ENCODE measurements at places on chromosomes 2 and 18. TPM values are rescaled to one million over a fixed set of nuclear protein-coding genes. Genes with fewer than 3 reads are reported as not detected.

Gene ASPRV1
- polyA plus RNA-seq: 2.1 TPM

Gene USP40
- 29.9 TPM for polyA plus RNA-seq

Gene ATP6V1C2
- polyA plus RNA-seq: 1.1 TPM

- DNase-seq: no peak
Measured at GRCh38 chr2:160932960-160933359, 227.3 kb upstream of the TANK start.

- DNase-seq: no peak
Measured at GRCh38 chr2:29987146-29987545, 65.8 kb upstream of the ALK start.

- no peak for DNase-seq
Measured at GRCh38 chr2:209189893-209190292, 234.0 kb upstream of the MAP2 start.

DNA sequence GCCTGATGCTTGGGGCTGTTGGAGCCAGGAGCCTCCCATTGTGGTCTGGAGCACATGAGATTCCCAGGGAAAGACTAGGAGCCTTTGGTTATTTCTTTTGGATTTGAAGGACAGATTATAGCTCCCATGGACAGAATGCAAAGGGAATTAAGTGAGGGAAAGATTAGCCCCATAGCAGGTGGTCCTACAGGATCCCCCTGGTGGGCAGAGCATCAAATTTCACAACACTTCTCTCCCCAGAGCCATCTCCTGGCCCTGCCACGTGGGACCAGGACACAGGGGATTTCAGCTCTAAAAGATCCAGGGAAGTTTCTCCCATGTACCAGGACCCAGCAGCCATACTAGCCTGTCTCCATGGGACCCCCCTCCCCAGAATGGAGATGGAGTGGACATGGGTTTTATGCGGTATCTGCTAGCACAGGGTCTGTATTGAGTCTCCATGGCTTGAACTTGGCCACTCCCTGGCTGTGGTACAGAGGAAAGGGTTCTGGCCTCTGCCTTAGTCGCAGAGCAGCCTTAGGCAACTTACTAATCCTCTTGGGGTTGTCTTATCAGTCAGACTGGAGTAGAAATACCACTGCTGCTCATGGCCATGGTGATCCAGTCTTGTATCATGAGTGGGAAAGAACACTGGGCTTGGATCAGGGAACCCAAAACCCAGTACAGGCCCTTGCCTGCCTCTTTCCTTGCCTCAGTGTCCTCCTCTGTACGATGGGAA lies 6.8 kb upstream of the PLB1 start:
- no peak for DNase-seq

DNA sequence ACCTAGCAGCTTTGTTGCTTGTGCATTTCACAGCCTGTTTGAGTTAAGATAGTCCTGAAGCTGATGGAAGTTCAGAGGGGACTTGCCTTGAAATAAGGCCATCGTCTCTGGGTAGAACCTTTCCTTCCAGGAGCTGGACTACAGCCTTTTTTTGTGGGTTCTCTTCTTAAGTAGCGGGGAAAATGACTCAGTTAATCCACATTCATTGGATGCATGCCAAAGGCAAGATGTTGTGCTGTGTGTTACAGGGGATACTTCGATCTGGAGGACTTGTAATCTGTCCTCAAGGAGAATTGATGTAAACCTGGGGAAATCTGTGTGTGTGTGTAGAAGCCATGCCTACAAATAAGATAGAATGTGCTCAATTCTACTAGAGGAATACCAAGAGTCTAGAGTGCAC lies 46.8 kb downstream of the RPIA start:
- no peak for DNase-seq

GRCh38 chr2:28300485-28301341 lies 91.9 kb upstream of the FOSL2 start:
- DNase-seq: no peak

- DNase-seq: no peak
Measured at GRCh38 chr2:127293386-127293747, 577 bp downstream of the ERCC3 start.

- no peak for DNase-seq
Measured at GRCh38 chr2:194619366-194619765, 1037.7 kb upstream of the SLC39A10 start.
